ENCODE measurements at places on chromosomes 6 and 20.

GRCh38 chr20:60900618-60901017 lies 351.4 kb upstream of the CDH4 start:
- peak; percentile 7 for DNase-seq

DNA sequence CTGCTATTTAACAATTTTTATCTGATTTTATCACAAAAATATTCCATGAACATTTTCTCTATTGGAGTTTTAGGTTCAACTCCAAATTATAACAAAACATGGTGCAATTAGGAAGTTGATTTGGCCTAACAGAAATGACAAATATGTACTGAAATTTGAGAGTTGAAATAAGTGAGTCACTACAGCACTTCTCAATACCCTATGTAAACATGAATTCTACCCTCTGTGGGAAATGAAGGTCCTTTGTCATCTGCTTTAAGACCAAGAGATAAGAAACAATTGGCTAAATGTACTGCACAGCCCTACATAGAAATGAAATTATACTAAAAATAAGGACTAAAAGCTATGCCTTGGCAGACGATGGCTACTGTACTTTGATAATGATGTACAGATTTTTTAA lies 86.2 kb upstream of the BEND6 start:
- no peak for DNase-seq

DNA sequence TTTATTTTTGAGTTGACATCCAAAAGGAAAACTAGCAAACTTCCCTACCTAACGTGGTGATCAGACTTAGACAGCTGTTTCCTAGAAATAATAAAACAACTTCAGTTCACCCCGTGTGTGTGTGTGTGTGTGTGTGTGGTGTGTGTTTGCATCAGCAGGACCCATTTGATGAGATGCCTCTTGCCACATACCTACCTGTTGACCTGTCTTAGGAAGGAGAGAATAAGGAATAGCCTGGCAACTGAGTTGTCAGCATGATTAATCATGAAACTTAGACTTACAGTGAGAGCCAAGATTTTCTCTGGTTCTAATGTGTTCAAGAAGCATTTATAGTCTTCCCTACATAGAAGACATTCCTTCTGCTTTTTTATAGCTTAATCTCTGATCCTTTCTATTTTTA lies 16.1 kb upstream of the PBOV1 start:
- DNase-seq: no peak

DNA sequence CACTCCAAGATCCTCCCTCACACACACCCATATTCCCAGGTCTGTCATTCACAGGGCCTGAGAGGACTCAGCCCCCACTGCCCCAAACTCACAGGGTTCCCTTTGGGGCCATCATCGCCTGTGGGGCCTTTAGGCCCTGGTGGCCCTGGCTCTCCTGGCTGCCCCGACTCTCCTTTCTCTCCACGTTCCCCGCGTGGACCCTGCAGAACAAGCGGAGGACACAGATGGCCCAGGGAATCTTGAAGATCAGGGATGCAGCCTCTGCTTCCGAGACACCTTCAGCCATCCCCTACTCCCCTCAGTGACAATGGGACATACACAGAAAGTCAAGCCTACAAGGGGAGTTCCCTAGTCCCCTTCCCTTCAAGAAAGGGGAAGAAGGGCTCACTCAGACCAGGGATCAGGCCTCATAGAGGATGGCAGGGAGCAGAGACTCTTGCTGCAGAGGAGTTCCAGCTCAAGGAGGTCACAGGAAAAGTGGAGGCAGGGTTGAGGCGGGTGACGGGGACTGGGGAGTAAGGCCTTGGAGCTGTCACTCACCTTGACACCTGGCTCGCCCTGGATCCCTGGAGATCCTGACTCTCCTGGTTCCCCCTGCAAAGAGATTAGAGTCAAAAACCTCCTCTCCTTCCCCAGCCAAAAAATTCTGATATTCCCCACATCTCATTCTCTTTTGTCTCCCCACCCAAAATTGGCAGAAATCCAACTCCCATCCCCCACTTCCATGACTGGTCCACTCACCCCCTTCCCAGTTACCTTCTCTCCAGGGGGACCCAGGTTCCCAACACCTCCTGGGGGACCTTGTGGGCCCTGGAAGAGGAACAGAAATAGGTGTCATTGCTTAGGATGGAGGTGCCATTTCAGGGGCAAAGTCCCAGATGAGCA lies 22.7 kb downstream of the COL11A2 start:
- no peak for DNase-seq

GRCh38 chr20:51871943-51872342 lies 69.6 kb upstream of the SALL4 start:
- DNase-seq: no peak

- DNase-seq: no peak
Measured at GRCh38 chr6:123655521-123656306, 19.0 kb upstream of the TRDN start.

- DNase-seq: no peak
Measured at GRCh38 chr6:93424303-93425064, 5.1 kb upstream of the EPHA7 start.

DNA sequence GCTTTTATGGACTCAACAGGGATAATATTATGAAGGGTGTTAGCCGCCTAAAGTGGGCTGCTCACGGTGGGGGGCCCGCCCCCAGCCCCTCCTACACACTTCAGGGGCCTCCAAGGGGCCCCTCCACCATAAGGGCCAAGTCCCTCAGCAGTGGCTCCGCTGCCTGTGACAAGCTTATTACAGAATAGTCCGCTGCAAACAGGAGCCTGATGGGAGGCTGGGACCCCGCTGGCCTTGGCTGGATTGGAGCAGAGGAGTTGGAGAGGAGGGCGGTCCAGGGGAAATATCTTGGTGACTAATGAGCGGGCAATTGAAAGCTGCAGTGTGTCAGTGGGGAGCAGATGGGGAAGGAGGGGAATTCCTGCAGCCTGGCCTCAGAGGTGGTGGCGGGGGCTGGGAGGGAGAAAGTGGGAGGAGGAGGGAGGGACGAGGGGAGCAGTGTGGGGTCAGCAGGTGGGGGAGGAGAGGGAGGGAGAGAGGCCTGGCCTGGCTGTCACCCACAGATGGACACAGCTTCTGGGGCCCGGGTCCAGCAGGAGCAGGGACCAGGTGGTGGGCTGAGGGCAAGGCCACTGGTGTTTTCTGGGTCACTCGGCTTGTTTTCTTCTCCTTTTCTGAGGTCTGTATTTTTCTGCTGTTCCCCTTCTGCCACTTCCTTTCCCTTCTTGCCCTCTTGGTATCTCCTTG lies 57.6 kb upstream of the FOXP4 start:
- DNase-seq: no peak

- DNase-seq: peak; percentile 76
Measured at GRCh38 chr20:43766385-43766784, 39.6 kb upstream of the GTSF1L start.

- DNase-seq: no peak
Measured at GRCh38 chr6:136751522-136751956, 40.7 kb downstream of the MAP3K5 start.

DNA sequence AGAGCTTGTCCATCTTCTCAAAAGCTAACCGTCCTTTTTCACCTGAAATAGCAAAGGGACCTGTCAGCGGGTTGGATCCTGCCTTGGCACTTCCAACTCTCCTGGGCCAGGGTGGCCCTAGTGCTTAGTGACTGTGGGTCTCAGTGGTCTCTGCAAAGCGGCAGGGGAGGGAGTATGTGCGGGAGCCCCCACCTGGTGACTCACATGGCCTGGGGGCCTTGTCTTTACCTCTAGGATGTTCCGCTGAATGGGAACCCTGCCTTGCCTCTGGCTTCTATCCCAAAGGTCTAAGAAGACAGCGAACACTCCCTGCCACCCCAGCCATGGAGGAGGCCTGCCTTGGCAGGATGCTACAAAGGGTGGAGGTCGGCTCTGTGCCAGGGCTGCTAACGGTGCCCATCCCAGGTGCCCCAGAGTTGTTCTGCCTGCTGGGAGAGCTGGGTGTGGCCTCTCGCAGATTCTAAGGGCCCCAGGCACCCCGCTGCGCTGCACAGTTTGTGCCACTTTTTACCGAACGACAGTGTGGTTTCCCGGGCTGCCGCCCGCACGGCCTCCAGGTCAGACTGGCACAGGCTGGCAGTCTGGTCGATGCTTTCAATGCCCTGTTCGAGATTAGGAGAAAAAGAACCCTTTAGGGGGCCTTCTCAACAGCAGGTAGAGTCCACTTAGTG lies 77.2 kb downstream of the PTPN1 start:
- no peak for DNase-seq

GRCh38 chr20:57598060-57598459 lies 22.2 kb downstream of the ZBP1 start:
- no peak for DNase-seq

DNA sequence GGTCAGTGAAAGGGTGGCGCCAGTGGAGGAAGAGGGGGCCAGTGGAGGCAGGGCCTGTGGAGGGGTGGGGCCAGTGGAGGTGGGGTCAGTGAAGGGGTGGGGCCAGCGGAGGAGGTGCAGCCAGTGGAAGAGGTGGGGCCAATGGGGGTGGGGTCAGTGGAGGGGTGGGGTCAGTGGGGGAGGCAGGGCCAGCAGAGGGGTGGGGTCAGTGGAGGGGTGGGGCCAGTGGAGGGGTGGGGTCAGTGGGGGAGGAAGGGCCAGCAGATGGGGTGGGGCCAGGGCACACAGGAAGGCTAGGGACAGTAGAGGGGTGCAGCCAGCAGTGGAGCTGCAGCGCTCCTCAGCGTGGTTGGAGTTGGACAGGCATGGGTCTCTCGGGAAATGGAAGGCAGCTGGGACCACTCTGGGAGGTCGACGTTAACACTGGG lies 18.7 kb downstream of the ADRM1 start:
- DNase-seq: no peak

- no peak for DNase-seq
Measured at GRCh38 chr6:37222992-37223391, 34.6 kb upstream of the TBC1D22B start.

GRCh38 chr6:129842881-129843409 lies 18.2 kb downstream of the TMEM244 start:
- DNase-seq: no peak

DNA sequence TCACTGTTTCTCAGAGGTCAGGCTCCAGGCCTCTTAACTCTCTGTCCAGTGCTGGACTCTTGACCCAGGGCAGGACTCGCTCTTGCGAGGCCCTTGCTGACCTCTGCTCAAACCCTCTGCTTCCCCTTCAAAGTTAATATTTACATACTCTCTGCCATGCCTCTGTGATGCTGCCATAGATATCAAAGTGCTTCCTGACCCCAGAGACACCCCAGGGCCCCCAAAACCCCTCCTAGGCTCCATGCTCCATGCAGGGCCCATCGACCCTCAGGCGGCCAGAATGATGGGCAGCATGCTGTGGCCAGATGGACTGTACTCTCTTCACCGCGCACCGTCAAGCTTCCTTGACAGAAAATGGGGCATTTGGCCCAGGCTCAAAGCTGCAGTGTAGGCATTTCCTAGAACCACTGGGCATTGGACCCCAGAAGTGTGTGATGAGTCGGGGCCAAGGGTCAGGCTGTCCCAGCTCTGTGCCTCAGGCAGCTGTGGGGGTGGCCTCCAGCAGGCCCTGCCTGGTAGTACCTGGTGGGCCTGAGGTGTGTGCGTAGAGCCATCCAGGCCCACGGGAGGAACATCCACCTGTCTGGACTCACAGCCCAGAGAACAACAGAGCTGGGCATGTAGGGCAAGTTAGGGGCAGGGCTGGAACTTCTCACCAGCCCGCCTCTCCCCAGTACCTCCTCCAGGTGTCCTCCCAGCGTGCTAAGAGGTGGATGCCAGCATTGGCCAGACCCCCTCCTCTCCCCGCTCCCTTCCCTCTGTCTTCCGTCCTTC lies 142.8 kb downstream of the VEGFA start:
- no peak for DNase-seq

- DNase-seq: peak; percentile 40
Measured at GRCh38 chr6:11094411-11094851, 797 bp downstream of the SMIM13 start.

- DNase-seq: no peak
Measured at GRCh38 chr6:19070520-19070919, 683.4 kb downstream of the RNF144B start.

DNA sequence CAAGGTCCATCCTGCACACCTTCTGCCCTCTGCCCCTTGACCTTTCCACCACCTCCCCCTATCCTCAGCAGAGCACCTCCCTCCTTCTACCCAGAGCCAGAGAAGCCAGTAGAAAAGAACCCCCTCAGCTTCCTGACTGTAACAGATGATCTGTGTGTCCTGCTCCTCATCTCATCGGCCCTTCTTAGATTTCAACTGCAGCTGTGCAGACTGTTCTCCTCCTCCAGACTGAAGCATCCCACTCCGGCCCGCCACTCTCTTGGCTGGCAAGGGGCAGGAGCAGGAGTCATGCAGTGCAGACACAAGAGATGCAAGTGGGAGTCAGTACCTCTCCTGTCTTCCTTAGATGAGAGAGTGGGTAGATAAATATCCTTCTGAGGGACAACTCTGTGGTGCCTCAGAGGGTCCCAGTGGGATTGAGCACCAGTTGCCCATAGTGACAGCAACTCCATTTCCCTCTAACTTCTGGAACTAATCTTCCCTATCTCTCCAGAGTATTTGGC lies 163.5 kb upstream of the MLN start:
- DNase-seq: no peak

DNA sequence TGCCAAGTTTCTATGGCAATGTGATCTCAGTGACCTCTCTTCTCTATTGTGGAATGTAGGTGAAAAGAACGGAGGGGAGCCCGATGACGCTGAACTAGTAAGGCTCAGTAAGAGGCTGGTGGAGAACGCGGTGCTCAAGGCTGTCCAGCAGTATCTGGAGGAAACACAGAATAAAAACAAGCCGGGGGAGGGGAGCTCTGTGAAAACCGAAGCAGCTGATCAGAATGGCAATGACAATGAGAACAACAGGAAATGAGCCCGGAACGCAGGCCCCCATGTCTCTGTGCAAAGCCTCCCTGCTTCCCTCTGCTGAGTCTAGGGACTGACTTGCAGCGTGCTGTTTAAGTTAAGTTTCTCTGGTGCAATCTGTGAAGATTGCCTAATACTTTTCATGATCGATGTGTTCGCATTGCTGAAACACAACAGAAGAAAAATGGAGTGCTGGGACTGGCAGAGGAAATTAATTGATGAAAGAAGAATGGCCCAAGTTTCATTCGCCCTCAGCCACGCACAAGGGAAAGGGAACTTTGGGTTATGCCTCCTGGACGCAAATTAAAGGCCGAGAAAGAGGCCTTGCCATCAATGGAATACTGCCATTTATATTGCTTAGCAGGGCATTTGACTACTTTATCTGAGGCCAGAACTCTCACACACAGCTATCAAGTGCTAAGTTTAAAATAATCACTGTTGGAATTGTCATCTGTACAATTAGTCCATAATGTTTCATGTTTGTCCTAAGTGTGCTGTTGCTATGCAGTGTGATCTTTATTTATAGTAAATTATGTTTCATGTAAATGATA lies 146.4 kb downstream of the AKAP7 start:
- peak; percentile 78 for DNase-seq

DNA sequence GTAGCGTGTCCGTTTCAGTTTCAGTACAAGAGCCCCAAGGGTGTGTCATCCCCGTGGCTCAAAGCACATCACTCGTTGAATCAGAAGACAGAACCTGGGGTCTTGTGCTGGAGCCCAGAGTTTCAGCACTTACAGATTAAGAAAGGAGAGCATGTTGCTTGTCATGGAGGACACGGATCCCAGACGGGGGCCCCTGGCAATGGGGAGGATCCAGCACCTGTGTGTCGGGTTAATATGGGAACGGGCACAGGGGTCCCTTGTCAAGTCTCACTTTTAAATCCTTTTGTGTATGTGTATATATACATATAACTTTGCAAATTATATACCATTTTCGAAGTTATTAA lies 23.4 kb downstream of the THBS2 start:
- DNase-seq: no peak
